ENCODE measurements at places on chromosomes 4 and X.

DNA sequence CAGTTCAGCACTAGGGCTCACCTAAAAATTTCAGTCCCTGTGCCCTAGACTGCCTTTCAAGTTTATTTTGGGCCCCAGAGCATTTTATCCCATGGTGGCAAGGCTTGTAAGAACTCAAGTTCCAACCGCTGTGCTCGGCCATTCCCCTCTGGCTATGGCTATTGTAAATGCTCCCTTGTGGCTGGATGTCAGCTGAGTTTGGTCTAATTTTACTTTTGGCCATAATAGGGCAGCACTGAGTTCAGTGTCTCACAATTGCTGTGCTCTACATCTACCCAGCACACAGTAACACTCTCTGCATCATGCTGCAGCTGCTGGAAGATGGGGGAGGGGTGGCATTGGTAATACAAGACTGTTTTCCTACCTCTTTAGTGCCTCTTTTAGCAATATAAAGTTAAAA lies 210.8 kb upstream of the IRS4 start:
- no peak for DNase-seq

GRCh38 chrX:149527705-149528104 lies 13.1 kb upstream of the EOLA1 start:
- DNase-seq: peak; percentile 18

DNA sequence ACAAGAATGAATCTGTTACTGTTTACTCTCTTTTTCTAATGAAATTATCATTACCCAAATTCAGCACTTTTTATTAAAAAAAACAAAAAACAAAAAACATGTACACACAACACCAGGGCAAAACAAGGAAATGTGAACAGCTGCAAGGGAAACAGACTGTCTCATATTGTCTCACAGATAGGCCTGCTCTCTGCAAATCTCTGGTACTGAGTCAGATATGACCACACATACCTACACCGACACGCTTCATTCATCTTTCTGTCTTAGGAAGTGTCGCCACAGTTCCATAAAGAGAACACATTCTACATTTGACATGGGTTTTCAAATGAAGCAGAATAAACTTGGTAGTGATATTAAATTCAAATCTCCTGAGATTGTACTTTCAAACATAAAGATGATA lies 92.2 kb upstream of the GPR34 start:
- DNase-seq: peak; percentile 78

DNA sequence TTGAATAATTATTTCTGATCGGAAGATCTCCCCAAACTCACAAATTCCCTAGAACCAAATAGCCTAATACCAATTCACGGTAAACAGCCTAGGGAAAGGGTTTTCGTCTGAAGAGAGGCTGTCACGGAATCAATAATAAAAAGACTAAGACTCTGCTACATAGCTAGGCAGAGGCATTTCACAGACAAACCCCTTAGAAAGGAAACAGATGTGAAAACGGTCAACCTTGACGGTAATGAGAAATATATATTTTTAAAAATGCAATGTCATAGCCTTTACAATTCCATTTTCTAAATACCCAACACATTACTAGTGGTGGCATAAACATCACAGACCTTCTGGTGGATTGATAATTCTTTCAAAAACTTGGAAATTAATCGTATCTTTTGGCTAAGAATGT lies 28.4 kb downstream of the PROM1 start:
- no peak for DNase-seq

DNA sequence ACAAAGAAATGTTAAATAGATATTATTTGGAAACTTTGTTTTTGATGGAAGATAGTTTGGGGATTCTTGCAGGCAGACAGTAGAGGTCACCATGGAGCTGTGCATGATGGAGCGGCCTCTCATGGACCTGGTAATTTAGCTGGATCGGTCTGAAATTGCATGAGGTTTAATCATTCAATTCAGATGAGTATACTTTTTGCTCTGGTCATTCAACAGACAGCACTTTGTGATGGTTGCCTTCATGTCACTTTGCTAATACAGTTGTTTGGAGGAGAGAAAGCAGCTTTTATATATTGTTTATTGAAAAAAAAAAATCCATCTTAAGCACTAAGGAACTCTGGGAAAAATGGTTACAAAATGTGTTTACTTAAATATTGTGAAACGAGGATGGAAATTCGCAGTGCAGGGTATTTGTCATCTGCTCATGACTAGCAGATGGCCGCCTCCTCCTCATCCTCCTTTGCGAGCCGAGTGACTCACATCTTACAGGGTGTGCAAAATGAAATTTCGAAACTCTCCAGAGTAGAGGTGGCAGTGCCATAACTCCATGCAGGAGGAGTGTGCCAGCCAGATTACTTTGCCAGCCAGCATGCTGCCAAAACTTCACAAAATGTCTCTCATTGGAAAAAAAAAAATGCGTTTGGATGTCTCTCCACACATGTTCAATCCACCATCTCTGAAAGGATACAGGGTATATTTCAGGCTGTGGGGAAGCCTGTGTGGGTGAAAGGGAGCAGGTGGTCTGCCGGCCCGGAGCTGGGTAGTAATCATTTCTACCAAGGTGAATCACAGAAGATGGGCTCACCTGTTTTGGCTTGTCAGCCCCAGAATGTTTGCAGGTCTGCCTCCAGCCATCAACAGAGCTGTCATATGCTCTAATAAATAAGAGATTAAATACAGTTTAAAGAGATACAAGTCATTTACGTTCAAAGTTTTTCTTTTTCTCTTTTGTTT lies 314.9 kb upstream of the DIPK2B start:
- peak; percentile 94 for DNase-seq

DNA sequence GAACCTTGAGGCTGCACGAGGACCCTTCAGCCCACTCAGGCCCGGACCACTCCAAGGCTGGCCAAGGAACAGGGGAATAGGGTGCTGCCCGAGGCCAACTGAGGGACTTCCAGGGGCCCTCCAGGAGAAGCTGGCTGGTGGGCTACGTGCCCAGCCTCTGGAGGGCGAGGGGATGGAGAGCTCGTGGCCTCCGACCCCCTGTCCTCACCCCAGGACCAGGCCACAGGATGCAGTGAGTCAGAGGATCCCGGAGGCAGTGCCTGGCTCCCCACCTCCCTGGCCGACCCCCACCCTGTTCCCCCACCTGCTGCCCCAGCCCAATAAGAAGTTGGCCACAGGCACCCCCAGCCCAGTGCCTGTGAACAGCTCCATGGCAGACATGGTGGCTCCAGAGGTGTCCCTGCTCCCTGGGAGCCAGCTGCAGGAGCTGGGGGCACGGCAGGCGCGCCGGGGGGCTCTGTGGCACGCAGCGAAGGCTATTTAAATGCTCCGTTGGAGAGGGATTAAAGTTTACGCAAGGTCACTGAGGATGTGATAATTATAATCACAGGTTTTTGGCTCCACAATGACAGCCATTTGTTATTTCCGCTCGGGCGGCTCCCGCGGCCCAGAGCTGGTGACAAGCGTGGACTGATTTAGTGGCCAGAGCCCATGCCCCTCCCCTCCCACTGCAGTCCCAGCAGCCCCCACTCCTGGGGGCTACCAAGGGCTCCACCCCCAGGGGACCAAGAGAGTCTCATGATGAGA lies 95.7 kb upstream of the NKX1-1 start:
- no peak for DNase-seq

DNA sequence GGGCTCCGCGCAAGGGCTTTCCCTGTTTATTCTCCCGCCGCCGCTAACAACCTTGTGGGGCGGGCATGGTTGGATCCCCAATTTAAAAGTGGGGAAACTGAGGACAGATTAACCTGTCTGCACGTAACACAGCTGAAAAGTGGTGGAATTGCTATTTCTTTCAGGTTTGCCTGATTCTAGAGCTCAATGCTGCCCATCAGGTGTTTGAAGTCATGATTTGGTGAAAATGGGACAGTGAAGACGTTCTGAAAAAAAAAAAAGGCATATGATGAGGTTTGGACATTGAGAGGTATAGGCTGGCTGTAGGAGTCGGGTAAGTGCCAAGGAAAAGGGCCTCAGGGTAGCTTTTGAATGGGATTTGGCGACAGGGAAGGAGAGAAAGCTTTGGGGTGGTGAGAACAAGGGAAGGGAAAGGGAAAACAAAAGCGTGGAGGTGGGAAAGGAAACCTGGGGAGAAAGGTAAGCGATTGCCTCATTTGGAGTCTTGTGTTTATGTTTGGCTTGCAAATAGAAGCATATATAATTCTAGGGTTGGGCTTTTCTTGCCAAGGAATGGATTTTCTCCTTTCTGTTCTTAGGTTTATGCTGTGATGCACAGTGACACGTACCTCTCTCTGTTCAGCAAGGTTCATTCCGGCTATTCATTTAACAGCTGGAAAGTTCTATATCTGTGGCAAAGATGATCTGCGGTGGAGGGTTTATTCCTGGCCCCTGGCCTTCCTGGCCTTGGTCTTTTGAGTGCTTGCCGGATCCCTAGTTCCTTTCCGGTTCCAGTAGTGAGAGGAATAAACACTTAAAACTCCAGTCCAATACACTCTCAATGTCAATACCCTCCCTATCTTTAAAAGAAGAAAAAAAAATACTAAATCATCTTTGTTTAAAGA lies 2.4 kb upstream of the STIM2 start:
- no peak for DNase-seq

DNA sequence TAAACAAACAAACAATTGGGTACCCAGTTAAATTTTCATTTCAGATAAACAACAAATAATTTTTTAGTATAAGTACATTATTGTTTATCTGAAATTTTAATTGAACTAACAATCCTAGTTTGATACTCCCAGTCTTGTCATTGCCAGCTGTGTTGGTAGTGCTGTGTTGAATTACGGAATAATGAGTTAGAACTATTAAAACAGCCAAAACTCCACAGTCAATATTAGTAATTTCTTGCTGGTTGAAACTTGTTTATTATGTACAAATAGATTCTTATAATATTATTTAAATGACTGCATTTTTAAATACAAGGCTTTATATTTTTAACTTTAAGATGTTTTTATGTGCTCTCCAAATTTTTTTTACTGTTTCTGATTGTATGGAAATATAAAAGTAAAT lies 2.9 kb downstream of the CXCL8 start:
- DNase-seq: no peak

DNA sequence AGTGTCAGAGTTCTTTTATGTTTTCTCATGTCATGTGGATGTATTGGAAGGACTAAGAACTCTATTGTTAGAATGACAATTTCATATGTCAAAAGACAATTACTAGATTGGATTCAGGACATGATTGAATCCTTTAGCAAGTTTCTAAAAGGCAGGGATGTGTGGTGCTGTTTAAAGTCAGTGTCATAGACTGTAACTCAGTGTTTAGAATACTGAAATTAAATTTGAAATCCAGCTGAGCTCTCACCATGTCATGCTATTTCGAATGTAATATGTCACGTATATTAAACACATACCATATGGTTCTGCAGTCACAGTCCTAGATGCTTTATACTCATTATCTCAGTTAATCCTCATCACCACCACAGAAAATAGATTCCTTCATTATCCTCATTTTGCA lies 7.8 kb downstream of the GUCY1B1 start:
- no peak for DNase-seq

DNA sequence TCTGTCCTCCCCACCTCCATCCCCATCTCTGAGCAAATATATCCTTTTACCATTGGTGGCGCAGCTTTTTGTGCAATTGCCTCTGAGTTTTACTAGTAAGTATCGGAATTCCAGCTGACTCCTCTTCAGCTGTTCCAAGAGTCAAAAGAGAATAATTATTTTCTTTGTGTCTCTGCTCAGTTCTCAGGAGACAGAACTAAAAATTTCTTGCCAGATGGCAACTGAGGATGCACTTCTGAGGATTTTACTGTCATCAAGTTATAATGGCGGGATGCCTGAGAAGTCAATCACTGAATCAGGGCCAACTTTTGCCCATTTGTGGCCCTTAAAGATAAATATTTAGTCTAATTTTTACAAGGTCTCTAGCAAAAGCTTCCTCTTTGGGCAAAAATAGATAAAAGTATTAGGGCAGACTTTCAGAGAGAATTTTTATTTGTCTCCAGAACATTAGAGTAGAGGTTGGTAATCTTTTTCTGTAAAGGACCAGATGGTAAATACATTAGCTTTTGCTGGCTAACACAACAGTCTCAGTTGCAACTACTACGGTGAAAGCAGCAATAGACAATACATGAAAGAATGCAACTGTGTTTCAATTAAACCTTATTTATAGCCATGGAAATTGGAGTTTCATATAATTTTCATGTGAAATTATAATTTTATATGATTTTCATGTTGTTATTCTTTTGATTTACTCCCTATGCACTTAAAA lies 15.6 kb upstream of the ADGRA3 start:
- no peak for DNase-seq

GRCh38 chrX:1472975-1473374 lies 20.3 kb upstream of the ASMTL start:
- no peak for DNase-seq

DNA sequence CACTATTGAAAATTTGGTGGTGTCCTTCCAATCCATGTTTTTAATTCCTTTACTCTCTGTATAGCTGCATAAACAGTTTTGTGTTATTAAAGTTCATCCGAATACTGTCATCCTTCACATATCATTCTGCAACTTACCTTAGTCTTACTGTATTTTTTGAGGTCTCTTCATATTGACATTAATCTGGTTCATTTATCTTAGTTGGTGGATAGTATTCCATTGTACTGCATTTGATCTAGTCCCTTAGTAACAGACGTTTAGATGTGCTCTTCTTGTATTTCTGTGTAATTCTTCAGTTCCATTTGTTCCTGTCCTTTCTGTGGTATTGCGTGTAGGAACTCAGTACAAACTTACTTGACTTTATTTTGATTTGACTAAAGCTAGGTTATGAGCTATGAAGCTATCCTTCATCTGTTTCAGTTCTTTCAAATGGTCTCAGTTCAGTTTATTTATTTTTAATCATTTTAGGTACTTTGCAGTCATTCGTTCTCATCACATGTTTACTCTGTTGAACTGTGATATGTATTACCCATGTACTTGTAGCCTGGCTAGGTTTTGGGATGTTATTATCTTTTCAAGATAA lies 41.3 kb downstream of the RAPGEF2 start:
- no peak for DNase-seq

DNA sequence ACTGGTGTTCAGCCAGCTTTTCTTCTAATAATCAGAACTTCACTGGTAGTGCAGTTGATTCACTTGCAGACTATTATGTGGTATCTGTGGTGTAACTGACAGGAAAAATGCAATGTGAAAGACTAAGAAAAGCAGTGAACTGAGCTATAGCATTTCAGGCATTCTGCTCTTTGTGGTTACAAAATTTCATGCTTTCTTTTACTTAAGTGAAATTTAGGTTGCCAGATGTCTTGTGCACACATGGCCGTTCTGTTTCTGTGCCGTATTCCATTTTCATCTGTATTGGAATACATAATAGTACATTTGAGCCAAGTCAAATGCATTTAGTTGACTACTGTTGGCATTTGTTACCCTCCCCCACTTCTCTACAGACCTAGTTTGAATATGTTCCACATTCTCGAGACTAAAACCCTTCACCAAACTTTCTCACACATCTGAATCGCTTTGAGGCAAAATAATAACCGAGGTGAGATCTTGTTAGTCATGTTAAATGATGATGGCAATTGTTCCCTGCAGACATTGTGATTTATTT lies 8.2 kb downstream of the RTL3 start:
- peak; percentile 76 for DNase-seq

Measured in amniotic epithelial cell (primary cell).